ENCODE measurements at places on chromosomes 3 and 15. TPM values are rescaled to one million over a fixed set of nuclear protein-coding genes. Genes with fewer than 3 reads are reported as not detected.

DNA sequence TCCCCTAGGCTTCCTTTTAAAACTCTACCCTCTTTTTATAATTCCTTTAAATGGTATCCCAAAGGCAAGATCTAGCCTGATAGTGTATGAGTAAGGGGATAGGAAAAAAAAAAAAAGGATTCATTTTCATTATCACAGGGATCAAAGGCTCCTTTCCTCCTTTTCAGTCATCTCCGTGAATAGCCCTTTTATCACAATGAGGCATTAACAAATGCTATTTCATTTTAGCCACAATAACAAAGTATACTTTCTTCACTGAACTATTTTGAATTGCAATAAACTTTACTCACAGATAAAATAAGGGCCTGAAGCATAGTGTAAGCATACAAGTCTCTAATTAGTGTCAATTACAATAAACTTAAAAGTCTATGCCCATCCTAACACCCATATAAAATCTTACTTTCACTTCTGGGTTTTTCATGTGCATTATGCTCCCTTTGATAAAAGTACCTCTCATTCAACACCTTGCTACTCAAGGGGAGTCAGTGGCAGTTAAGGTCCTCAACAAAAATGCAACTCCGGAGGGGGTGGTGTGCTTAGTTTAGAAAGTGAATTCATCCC, 8.6 kb downstream of the HIGD1A start:
- no peak for DNase-seq

- DNase-seq: no peak
These were observed 244.4 kb downstream of the ZBTB20 start for GRCh38 chr3:114902691-114903101.

GRCh38 chr15:80970018-80970657, 19.5 kb downstream of the MESD start:
- no peak for DNase-seq

DNA sequence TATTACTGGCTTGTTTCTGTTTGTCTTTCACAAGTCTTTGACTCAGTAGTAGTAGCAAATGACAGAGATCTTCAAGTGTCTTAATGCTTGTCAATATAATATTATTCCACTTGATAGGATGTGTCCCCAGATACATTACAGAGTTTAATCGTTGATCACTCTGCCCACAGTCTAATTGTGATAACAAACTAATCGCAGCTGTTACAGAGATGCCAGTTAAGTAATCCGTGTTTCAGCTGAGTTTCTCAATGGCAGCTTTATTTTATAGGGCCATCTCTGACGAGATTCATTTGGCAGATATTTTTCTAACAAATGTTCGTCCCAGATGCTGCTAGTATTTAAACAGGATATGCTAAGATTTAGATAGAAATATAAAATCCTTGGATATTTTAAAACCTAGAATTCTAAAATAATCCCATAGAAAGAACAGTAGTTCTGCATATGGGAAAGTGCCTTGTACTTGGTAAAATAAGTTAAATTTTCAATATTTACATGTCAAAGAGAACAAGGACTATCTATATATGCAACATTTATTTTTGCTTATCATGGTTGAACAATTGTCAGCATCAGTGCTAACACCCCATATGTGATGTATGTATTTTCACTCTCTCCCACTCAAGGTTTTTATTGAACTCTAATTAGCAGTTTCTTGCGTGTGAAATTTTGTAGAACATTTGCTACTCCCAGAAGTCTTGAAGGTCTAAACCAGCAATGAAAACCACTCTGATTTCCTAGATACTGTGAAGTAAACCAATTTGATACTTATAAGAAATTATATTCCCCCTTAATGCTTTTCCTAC, 185.5 kb downstream of the MBNL1 start:
- no peak for DNase-seq

DNA sequence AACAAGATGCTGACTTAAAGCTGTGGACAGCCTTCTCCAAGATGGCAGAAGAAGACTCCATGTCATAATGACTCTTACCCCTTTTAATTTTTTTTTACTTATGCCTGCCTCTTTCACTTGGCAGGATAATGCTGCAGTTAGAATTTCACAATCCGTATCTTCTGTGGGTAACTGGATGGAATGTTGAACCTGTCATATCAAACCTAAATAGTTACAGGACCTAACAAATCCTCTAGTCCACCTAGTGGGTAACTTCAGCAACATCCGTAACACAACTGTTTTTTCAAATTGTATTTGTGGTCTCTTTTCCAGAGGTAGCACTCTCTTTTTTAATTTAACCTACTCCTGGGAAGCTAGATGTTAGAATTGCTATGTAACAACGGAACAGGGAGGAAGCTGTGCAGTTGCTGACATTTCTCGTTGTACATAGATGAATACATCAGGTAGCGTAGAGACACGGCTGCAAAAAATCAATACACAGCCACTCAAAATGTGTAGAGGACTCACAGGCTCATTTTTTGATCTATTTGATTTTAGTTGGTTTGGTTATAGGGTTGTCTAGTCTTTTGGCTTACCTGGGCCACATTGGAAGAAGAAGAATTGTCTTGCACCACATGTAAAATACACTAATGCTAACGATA, 43.9 kb upstream of the TRPM1 start:
- DNase-seq: no peak

DNA sequence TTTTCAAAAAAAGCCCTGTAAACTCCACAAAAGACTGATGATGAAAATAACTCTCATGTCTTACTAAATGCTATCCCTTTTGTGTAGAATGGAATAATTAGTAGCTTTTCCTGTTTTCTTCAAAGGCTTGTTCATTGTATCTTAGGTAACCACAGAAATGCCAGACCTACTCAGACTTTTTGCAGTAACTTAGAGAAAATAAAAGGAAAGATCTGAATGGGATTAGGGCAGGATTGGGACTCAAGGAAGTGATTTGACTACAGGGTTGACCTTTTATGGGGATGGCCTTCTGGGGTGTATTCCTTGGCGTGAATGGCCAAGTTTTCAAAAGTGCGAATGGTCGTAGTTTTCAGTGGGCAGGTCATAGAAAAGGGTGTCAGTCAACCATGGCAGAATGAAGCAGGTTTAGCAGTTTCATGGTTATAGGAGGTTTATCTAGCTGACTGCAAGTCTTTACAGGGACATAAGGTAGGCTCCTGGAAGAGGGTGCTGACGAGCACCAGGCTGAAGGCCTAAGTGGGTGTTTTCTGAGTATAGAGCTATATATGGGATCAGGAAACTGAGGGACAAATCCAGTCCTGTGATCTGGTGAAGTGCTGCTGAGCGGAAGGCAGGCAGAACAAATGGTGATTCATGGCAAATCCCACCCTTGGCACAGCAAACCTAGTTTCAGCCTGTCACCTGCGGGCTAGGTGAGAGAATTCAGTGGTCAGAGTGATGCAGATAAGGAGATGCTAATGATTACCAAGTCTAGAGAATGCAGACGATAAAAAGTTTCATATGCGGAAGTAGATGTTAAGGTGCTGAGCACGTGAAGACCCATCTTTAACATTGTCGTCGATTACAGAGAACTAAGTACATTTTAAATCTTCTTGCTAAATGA, 46.4 kb downstream of the IL1RAP start:
- DNase-seq: no peak

GRCh38 chr3:34229876-34230275, 431.4 kb downstream of the PDCD6IP start:
- no peak for DNase-seq

DNA sequence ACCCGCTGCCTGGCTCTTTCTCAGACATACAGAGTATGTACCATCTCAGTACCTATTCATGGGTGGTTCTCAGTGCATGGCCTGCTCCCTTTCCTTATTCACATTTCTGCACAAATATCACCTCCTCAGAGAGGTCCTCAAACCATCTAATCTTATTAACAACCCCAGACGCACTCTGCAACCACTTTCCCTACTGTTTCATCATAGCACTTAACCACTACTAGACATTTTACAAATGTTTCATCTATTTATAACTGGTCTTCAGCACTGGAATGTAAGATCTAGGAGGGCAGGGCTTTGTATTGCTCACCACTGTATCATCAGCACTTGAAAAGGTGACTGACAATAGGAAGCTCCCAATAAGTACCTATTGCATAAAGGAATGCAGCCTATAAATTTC, 45.1 kb downstream of the TNIK start:
- no peak for DNase-seq

DNA sequence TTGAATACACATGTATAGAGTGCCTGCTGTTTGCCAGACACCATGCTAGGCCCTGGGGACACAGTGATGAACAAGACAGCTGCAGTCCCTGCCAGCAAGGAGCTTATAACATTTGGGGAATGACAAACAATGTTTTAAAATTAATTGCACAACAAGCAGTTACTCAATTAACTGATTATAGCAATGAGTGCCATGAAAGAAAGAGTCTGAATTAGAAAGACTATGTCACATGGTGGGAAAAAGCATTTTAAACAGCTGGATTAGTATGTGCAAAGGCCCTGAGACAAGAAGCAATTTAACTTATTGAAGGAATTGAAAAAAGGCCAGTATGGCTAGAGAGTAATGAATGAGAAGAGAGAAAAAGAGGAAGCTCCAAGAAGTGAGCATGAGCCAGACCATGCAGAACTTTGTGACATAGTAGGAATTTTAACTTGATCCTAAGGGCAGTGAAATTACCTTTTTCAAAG, 64.5 kb upstream of the PLXNA1 start:
- DNase-seq: no peak

DNA sequence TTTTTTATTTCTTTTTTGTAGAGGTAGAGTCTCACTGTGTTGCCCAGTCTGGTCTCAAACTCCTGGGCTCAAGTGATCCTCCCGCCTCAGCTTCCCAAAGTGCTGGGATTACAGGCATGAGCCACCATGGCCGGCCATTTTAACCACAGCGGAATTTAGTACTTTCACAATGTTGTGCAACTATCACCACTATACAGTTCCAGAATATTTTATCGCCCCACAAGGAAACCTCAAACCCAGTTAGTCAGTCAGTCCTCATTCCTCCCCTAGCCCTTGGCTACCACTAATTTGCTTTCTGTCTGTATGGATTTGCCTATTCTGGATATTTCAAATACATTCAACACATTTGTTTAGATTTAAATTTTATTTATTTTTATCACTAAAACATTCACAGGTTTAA, 15.5 kb upstream of the HOMER2 start:
- no peak for DNase-seq

GRCh38 chr15:73530649-73531048, 87.7 kb downstream of the REC114 start:
- no peak for DNase-seq

- DNase-seq: no peak
These were observed 480.5 kb downstream of the CNTN4 start for GRCh38 chr3:2579206-2579605.

DNA sequence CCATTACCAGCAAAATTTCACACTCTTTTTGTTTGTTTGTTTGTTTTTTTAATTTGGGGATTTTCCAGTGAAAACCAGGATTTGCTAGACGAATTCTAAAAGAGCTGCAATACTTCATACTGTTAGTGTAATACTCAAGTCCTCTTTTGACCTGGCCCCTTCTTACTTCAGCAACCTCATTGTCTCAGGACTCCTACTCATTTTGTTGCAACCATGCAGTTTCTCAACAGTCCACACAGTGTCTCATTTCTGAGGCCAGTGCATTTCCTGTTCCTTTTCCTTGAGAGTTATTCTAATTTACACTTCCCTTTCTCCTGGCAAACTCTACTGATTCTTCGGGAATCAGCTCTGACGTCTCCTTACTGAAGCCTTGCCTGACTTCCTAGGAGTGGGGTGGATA, 35.6 kb downstream of the NSUN3 start:
- no peak for DNase-seq

GRCh38 chr3:123013876-123014275, 13.7 kb downstream of the SEMA5B start:
- no peak for DNase-seq

DNA sequence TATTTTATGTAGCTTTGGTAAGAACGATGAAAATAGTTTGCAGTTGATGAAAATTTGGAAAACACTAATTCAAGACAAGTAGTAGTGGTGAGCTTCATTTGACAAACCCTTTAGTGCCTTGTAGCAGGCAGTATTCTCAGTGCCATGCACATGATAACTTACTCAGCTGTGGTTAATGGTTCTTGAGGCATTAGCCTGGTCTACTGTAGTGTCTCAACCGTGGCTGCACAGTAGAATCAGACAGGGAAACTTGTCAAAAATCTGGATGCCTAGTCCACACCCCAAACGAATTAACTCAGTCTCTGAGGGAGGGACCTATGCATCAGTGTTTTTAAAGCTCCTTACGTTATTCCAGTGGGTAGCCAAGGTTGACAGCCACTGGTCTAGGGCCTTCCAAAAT, 45.4 kb downstream of the PSMD6 start:
- no peak for DNase-seq

GRCh38 chr3:144073698-144074097, 102.1 kb downstream of the DIPK2A start:
- no peak for DNase-seq

The TJP1 gene
- polyA plus RNA-seq: 161 TPM

The PLA2G4D gene
- not detected for polyA plus RNA-seq

The CNTN3 gene
- 5.6 TPM for polyA plus RNA-seq

The MYZAP gene
- 5.4 TPM for polyA plus RNA-seq

The LCTL gene
- polyA plus RNA-seq: 0.23 TPM

The SLC28A1 gene
- polyA plus RNA-seq: 5.5 TPM
